H1 (cell line): ENCODE measurements at places on chromosomes 3 and 15.

DNA sequence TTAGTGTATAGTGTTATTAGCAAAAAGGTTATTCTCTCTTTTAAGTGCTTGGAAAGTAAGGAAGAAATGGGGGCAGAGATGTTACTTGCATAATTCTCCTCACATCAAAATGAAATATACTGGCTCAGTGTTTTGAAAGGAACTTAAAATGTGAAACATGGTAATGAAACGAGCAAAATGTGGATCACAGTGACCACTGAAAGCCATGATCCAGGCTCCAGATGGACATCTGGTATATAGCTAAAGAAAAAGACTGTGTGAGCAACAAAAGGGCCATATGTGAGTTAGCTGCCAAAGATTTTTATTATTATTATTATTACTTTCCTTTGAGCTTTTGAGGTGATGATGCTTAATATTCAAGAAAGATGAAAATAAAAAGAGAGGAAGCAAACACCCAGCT is 89.6 kb downstream of the GAP43 start:
- no peak for DNase-seq
- no peaks in the 10 kb centered on the region for H3K36me3 ChIP-seq
- H3K4me3 ChIP-seq: no peak overlapping the region
- H3K4me1 ChIP-seq: 0 out of 2 replicates have a peak, but pooled peaks cover 2% of the 10 kb centered on the region
- H3K27ac ChIP-seq: no peak overlapping the region

DNA sequence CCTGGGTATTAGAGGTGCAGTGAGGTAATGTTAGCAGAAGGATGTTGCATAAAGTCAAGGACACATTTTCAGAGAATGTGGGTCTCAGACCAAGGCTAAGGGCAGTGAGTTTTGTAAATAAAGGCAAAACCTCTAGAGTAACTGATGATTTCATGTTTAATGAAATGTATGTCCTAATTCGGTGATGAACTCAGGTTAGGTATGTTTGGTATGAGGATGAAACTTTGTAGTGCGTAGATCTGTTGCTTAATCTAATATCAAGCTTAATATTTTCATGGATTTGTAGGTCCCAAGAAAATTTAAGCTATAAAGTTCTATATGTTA is 3.6 kb downstream of the USP50 start:
- DNase-seq: no peak
- no peaks in the 10 kb centered on the region for H3K36me3 ChIP-seq

GRCh38 chr3:126414961-126415660 is 20.4 kb downstream of the CFAP100 start:
- no peak overlapping the region for H3K27ac ChIP-seq
- H3K27me3 ChIP-seq: no peaks in the 10 kb centered on the region; the same call in 1 of the 2 replicates
- DNase-seq: no peak
- H3K4me3 ChIP-seq: no peak overlapping the region

DNA sequence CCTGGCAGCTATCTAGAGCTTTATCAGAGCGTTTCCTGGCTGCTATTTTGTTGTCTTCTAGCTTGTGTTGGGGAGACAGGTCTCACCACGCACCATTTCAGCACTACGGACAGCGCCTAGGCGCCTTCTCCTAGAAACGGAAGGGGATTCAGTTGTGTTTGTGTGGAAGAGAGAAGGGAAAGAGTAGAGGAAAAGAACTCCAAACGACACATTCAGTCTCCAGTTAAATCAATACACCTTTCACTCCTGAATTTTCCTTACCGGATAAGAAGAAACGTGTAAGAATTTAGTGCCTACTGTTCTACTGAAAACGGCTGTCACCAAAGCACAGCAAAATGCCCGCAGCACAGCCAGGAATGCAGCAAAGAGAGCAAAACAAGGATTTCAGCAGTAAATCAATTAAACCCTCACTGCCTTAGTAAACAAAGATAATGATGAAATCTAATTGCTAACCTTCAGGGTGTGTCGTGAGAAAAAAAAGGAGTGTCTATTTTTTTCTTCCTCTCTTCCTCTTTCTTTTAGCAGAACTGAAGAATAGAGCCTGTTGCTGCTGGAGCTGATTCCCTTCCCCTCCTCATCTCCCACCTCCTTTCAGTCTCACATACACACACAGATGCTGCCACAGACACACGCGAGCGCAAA is 412 bp upstream of the CTXN2 start:
- no peaks in the 10 kb centered on the region for H3K4me1 ChIP-seq
- no peaks in the 10 kb centered on the region for H3K36me3 ChIP-seq
- H3K27ac ChIP-seq: no peak overlapping the region
- peak overlapping the region; percentile 53 for H3K4me3 ChIP-seq

- H3K27me3 ChIP-seq: no peaks in the 10 kb centered on the region
- no peaks in the 10 kb centered on the region for H3K36me3 ChIP-seq
- H3K27ac ChIP-seq: no peak overlapping the region
- no peak overlapping the region for H3K4me3 ChIP-seq
Measured at GRCh38 chr15:78828920-78829319, 17.7 kb upstream of the ADAMTS7 start.

- no peak overlapping the region; the same call in 1 of the 2 replicates for H3K27ac ChIP-seq
- no peak overlapping the region for H3K4me3 ChIP-seq
Measured at GRCh38 chr3:118900737-118901525, 133.7 kb downstream of the IGSF11 start.

- no peak for DNase-seq
- no peak overlapping the region for H3K4me3 ChIP-seq
- no peak overlapping the region for H3K27ac ChIP-seq
Measured at GRCh38 chr3:24240306-24240705, 254.3 kb downstream of the THRB start.

- H3K36me3 ChIP-seq: no peaks in the 10 kb centered on the region
- DNase-seq: no peak
- no peaks in the 10 kb centered on the region for H3K4me1 ChIP-seq
Measured at GRCh38 chr3:126832933-126833332, 128.9 kb downstream of the CHCHD6 start.

DNA sequence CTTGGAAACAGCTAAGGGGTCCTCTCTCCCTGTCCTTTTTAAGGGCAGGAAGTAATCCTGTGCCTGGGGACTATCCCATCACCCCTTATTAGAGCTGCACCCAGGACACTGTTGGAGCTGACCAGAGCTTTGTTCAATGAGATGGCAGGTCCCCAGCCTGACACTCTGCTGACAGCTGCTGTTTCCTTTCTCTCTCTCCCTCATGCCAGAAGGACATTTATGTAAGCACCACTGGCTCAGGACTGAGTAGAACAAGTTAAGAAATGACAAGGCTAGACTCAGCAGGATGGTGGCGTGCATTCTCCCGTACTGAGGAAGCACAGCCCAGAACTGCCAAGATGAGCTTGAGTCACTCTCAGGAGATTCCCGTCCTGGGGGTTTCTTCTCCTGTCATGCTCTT is 17.3 kb downstream of the GJD2 start:
- no peak overlapping the region for H3K27ac ChIP-seq
- H3K4me3 ChIP-seq: no peak overlapping the region
- H3K27me3 ChIP-seq: no peaks in the 10 kb centered on the region
- DNase-seq: no peak
- no peaks in the 10 kb centered on the region for H3K4me1 ChIP-seq

- H3K27me3 ChIP-seq: no peaks in the 10 kb centered on the region
- DNase-seq: no peak
- H3K4me1 ChIP-seq: no peaks in the 10 kb centered on the region
- no peaks in the 10 kb centered on the region for H3K36me3 ChIP-seq
- no peak overlapping the region for H3K27ac ChIP-seq
- no peak overlapping the region for H3K4me3 ChIP-seq
Measured at GRCh38 chr3:98741121-98741716, 21.9 kb upstream of the ST3GAL6 start.

DNA sequence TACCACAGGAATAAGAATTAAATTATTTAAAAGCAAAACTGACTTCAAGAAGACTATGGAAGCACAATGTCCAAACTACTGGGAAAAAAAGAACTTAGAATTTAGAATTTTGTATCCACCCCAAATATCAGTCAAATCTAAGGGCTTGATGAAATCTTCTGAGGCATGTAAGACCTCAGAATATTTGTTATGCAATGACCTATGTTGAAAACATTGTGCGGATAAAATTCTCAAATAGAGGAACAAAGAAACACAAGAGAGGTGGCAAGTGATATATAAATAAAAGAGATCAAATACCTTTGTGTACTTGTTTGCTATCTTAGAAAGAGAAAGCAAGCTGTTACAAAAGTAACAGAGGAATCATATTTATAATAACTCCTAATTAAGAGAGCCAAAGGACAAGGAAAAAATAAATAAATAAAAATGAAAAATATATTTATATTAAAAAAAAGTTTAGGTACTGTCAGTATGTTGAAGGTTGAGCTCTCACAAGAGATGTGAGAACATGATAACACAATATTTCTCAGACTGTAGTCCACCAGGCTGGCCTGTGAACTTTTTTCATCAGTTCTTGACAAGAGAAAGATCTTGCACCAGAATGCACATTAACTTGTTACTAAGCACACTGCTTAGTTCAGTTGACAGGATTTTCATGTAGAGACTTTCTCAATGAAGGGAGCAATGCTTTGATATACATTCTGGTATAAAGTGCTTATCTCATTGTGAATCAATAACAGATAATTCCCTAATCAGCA is 50.0 kb downstream of the CPA3 start:
- no peaks in the 10 kb centered on the region for H3K27me3 ChIP-seq
- no peak for DNase-seq
- no peak overlapping the region for H3K4me3 ChIP-seq
- no peaks in the 10 kb centered on the region for H3K4me1 ChIP-seq
- H3K36me3 ChIP-seq: no peaks in the 10 kb centered on the region
- H3K27ac ChIP-seq: no peak overlapping the region

- H3K36me3 ChIP-seq: no peaks in the 10 kb centered on the region
- no peaks in the 10 kb centered on the region for H3K27me3 ChIP-seq
- DNase-seq: no peak
- no peaks in the 10 kb centered on the region; the same call in 1 of the 2 replicates for H3K4me1 ChIP-seq
Measured at GRCh38 chr15:51401051-51401780, 59.8 kb downstream of the GLDN start.

- H3K4me3 ChIP-seq: no peak overlapping the region
- no peaks in the 10 kb centered on the region for H3K27me3 ChIP-seq
- H3K36me3 ChIP-seq: peaks cover 5% of the 10 kb centered on the region
- H3K27ac ChIP-seq: no peak overlapping the region
Measured at GRCh38 chr15:45180201-45180600, 7.6 kb downstream of the SHF start.

GRCh38 chr3:10332481-10333348 is 11.8 kb upstream of the SEC13 start:
- no peak overlapping the region for H3K4me3 ChIP-seq
- H3K27ac ChIP-seq: no peak overlapping the region
- H3K4me1 ChIP-seq: no peaks in the 10 kb centered on the region
- peaks cover 2% of the 10 kb centered on the region; the same call in 1 of the 2 replicates for H3K27me3 ChIP-seq
- no peak for DNase-seq

DNA sequence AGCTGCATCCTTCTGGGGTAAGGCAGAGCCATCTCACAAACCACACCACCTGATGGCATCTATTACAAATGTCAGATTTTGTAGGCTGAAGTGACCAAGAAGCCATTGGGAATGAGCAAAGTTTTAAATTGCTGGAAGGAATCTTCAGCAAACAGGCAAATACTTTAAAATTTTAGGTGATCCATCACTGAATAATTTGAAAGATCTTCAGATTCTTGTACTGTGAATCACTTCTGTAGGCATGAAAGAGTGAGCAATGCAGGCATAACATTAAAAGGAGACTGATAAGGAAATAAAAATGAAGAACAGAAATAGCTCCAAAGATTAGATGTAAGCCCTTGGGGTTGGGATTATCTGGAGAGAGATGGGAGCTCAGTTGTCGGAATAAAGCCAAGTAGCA is 36.0 kb upstream of the ALDH1L1 start:
- DNase-seq: no peak
- peaks cover 13% of the 10 kb centered on the region; the same call in 1 of the 2 replicates for H3K27me3 ChIP-seq
- no peak overlapping the region for H3K27ac ChIP-seq
- no peak overlapping the region for H3K4me3 ChIP-seq
- H3K4me1 ChIP-seq: peaks cover 8% of the 10 kb centered on the region
- no peaks in the 10 kb centered on the region for H3K36me3 ChIP-seq

- no peak overlapping the region for H3K27ac ChIP-seq
- H3K4me3 ChIP-seq: no peak overlapping the region
- no peaks in the 10 kb centered on the region for H3K36me3 ChIP-seq
- no peak for DNase-seq
- no peaks in the 10 kb centered on the region for H3K4me1 ChIP-seq
Measured at GRCh38 chr3:83426300-83426699, 1532.5 kb upstream of the CADM2 start.
